Activated CD4-positive, CD25-positive, alpha-beta regulatory T cell treated with anti-CD3 and anti-CD28 coated beads, Interleukin-2, amount 50 U/mL, for 72 hours (primary cell): ENCODE measurements at places on chromosomes 7 and 10.

DNA sequence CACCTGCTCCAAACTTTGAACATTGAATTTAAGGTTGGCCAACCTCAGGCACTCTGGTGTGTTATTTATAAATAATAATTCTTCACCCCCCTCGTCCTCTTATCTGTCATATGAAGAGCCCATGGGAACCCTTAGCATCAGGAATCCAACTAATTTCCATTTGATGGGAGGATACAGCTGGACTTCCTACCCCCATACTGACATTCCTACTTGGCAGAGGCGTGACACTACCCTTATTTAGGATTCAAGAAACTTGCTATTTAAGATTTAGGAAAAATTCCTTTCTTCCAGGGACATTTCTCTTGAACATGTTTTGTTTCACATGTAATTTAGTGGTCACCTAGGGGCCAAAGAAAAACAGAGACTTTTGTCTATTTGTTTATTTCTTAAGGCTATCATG, 171.9 kb upstream of the NRP1 start:
- no peak for DNase-seq

DNA sequence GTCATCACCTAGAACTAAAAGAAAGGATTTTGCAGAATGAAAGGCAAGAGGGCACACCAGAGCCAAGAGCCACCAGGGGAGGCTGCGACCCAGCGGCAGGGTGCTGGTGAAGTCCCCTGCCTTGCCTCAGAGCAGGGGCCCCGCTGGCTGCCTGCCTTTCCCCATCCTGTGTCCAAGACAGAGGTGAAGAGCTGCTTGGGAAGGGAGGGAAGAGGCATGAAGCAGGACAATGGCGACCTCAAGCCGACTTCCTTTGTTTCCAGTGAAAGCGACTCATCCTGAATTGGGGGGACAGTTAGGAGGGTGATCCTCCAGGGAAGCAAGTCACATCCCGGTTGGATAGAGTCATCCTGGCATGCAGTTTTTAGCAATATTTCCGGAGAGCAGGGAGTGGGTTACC, 255.5 kb upstream of the YAE1 start:
- DNase-seq = no peak

DNA sequence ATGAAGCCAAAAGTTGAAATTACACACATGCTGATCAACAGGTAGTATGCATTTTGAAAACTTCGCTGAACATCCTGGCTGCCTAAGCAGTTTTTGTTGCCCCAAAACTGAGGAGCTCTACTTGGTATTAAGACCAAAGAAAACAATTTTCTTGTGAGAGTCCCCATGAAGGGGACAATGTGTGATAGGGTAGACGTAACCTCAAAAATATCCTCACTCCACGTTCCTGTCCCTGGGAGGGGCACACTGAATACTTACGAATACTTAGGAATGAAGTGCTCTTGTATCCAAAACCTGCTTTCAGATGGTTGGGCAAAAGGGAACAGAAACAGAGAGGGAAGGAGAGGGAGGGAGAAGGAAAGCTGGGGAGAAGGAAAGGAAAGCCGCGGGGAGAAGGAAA, 24.7 kb downstream of the CCDC6 start:
- DNase-seq = no peak

DNA sequence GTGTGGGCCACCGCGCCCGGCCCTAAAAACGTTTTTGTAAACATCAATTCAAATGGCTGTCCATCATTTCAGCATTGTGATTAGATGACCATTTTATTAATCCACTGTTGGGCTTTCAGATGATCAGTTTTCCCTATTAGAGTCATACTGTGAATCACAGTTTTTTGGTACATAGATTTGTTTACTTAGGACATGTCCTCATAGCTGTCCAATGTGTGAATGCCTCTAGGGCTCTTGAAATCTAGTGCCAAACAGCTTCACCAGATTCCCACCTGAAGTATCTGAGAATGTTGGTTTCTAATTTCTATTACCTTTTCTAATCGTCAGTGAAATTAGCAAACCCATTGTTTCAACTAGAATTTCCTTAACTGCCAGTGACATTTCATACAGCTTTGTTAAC, 66.8 kb downstream of the UPF2 start:
- DNase-seq = no peak

DNA sequence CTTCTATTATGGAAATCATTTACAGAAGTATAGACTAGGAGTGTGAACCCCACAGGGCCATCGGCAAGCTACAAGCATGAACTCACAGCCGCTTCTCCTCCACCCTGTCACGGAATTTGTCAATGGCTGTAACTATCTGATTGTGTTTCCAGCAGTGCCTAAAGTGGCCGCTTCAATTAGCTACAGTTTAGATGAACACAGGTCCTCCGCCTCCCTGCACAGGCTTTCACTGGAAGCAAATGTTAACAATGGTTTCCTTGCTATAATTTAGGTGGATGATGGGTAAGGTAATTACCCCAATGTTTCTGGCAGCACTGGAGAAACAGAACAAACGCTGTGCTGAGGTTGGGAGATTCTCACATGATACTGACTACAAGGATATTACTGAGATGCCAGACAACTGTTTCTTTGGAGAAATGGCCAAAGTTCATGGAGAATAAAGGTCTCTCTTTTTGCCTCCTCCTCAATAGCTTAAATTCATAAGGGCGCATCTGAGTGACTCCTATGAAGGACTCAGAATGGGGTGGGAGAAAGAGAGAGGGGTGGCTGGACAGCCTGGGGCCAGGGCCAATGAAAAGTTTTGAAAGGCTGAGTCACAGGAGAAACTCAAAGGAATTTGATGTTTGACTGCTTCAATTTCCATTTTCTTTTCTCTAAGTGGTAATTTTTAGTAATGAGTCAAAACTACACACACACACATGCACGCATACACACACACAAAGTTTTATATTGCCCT, 78.9 kb downstream of the SVIL start:
- no peak for DNase-seq

GRCh38 chr7:147711447-147711846, 879.1 kb upstream of the C7orf33 start:
- DNase-seq = no peak

DNA sequence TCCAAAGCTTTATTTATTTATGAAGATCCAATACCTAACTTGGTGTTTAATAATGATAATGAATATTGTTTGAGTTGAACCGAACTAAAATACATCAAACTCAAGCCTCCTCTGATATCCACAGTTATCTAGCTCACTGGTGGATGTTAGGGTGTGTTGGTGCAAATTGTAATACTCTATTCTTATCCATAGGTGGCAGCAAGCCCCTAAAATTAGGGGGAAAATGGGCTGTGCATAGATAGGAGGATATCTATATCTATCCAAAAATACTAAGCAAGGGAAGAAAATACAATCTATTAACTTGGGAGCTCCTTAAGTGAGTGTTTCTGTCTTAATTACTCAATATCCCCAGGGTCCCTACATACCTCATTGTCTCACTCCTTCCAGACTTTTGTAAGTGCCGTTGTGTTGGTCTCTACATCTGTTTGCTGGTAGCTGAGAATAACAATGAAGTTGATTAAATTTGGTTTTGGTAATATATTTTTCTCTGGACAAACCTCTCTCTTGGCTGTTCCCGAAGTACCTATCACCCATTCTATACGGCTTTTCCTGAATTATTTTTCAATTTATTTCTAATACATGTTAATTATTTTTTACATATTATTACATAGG, 55.0 kb upstream of the VWDE start:
- no peak for DNase-seq

DNA sequence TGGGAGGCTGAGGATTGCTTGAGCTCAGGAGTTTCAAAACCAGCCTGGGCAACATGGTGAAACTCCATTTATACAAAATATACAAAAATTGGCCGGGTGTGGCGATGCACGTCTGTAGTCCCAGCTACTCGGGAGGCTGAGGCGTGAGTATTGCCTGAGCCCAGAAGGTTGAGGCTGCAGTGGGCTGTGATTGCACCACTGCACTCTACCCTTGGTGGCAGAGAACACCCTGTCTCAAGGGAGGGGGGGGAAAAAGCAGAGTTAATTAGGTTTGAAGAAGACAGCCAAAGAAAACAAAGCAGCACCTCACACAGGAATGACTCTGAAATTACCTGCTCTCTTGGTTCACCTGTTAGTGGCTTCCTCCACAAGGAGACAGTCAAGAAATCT, 110.0 kb downstream of the EEPD1 start:
- DNase-seq = no peak

DNA sequence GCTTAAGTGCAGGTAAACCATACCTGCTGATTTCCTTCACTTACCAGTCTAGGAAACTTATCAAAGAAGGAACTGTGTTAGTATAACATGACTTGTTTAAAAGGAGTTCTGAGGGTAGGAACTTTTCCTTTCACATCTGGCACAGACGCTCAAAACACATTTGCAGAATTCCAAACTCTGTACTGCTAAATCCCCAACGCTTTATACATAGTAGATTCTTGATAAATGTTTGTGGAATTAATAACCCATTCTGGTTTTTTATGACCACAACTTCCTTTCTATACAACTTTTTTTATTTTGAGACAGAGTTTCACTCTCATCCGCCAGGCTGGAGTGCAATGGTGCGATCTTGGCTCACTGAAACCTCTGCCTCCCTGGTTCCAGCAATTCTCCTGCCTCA, 7.7 kb upstream of the TRUB1 start:
- DNase-seq = no peak

- no peak for DNase-seq
Measured at GRCh38 chr10:112141292-112141691, 42.3 kb downstream of the GPAM start.
